ENCODE measurements at places on chromosomes 6 and 20. TPM values are rescaled to one million over a fixed set of nuclear protein-coding genes. Genes with fewer than 3 reads are reported as not detected.

Gene GPANK1
- 17.0 TPM for total RNA-seq

GRCh38 chr6:80329496-80329895, 223.0 kb downstream of the BCKDHB start:
- no peak for DNase-seq

Gene PAX1
- not detected for total RNA-seq

Gene TRPC4AP
- 83.0 TPM for total RNA-seq

GRCh38 chr6:73177221-73177944, 47.9 kb downstream of the KHDC1L start:
- no peak for DNase-seq

Measured in osteocyte (in vitro differentiated cells).